ENCODE measurements at places on chromosomes 1 and 21. TPM values are rescaled to one million over a fixed set of nuclear protein-coding genes. Genes with fewer than 3 reads are reported as not detected.

C1orf56 gene
- total RNA-seq, result 1.6 TPM

NR5A2 gene
- 4.2 TPM for total RNA-seq

FAM72B gene
- total RNA-seq, result 1.0 TPM

GCSAML gene
- 0.52 TPM for total RNA-seq

KCNH1 gene
- 0.52 TPM for total RNA-seq

AKR7A3 gene
- 0.52 TPM for total RNA-seq

AQP10 gene
- total RNA-seq, result not detected

FCRL2 gene
- total RNA-seq, result not detected

S100A7A gene
- total RNA-seq, result not detected

RBP7 gene
- total RNA-seq, result 11.0 TPM

C1orf87 gene
- not detected for total RNA-seq

GJB3 gene
- total RNA-seq, result not detected

TIE1 gene
- 49.6 TPM for total RNA-seq

GJA4 gene
- total RNA-seq, result 21.4 TPM

SETSIP gene
- not detected for total RNA-seq

CD2 gene
- under 0.01 TPM for total RNA-seq

TMPRSS15 gene
- total RNA-seq, result 0.52 TPM

SEMA4A gene
- total RNA-seq, result 4.2 TPM

TNFRSF18 gene
- 1.6 TPM for total RNA-seq

C1orf185 gene
- not detected for total RNA-seq

PLEKHA6 gene
- total RNA-seq, result 1.0 TPM

TMEM269 gene
- total RNA-seq, result 0.52 TPM

OR2L13 gene
- total RNA-seq, result not detected

TBX19 gene
- total RNA-seq, result 1.0 TPM

C1orf122 gene
- 9.4 TPM for total RNA-seq

XCL2 gene
- not detected for total RNA-seq

THEM5 gene
- total RNA-seq, result not detected

GPR157 gene
- total RNA-seq, result 2.6 TPM

GUCA2A gene
- not detected for total RNA-seq
